ENCODE measurements at places on chromosomes 6 and 20.
A peak's percentile ranks its signal among the peaks of the same experiment; 100 is the strongest.

DNA sequence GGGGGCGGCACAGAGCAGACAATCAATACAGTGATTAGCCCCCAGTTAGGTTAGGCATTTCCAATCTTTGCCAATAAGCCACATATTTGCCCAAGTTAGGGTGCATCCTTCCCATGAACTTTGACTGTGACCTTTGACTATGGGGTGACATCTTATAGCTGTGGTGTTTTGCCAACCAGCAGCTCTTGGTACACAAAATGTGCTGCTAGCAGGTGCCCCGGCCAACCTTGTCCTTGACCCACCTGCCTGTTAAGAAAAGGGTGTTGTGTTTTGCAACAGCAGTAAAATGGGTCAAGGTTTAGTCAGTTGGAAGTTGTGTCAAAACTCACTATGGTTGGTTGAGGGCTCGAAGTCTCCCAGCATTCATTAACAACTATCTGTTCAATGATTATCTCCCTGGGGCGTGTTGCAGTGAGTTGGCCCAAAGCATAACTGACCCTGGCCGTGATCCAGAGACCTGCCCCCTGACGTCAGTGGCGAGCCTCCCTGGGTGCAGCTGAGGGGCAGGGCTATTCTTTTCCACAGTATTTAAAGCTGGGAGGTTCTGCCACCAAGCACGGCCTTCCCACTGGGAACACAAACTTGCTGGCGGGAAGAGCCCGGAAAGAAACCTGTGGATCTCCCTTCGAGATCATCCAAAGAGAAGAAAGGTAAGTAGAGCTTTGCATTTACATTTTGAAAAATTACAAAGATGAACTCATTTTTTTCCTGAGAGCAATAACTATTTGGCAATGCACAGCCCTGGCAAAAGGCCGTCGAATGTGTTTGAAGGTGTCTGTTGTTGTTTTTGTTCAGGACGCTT, at the start of gene PCK1:
Gene PCK1 (plus strand): TSS at position 557 of the 802 bp plus-strand sequence. CDS start 302 bp downstream, outside the sequence.
- DNase-seq, result peak; percentile 43

DNA sequence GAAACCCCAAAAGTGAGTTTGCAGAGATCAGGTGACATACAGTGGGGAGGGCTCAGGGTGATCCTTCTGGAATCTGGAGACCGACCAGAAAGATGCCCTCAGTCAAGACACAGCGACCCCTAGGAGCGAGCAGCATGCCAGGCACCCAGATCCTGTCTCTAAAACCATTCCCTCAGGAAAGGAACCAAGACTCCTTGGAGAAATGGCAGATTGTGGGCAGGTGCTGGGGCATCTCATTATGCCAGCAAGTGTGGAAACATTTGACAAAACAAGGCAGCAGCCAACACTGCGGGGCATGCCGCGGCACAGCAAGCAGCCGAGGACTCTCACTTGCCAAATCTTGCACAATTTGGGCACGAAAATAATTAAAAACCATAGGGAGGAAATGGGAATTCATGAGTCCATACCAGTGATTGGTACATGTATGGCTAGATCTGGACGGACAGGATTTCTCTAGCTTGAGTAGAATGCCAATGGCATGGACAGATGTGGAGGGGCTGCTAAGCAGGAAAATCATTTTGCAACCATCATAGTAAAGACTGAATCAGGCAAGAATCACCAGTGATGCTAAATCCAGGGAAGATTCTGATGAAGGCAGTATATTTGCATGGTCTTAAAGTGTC, 76.9 kb downstream of the GINS1 start:
- no peak for DNase-seq

GRCh38 chr20:4665591-4665990, 56.1 kb upstream of the PRND start:
- DNase-seq, result no peak

DNA sequence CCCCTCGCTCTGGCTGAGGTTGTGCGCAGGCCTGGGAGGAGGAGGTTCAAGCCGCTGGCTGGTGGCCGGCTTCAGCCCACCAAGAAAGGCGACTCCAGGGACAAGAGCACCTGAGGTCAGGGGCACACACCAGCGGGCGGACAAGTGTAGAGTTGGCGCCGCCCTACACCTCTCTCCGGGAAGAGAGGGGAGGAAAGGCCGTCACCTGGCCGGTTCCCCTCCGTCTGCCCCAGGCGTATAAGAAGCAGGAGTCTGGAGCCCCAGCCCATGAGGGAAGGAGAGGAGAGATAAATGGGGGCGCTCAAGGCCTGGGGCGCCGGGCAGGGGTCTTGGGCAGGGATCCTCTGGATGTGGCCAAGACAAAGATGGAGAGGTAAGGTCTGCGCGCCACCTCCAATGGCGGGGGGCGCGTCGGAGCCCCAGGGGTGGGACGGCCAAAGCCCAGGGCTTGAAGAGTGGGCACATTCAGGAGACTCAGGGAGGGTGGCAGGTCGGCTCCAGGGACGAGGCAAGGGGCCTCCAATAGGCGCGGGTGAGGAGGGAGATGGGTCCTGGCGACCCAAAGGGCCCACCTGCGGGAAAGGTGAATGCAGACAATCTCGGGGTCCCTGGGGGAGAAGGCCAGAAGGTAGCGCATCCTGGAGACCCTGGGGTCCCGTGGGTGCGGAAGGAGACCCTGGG, 826 bp downstream of the RIMS4 start:
- no peak for DNase-seq

GRCh38 chr6:111651185-111652034, 45.7 kb upstream of the TRAF3IP2 start:
- no peak for DNase-seq

DNA sequence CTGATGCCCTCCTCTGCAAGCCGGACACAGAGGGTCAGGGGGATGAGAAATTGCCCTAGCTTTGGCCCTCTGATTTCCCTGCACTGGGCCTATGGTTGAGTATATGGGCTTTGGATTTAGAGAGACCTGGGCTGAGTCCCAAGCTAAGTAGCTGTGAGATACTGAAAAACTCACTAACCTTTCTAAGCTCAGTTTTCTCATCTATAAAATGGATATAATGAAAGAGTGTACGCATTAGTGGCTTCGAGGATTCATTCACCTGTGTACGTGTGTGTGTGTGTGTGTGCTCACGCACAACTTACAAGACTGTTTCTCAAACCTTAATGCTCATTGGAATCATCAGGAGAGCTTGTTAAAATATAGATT, 12.7 kb upstream of the RBPJL start:
- no peak for DNase-seq

GRCh38 chr6:141464490-141464889, 668.2 kb upstream of the GJE1 start:
- peak; percentile 67 for DNase-seq

- no peak for DNase-seq
These were observed at the start of gene SPO11 for GRCh38 chr20:57329608-57330221. TSS of gene SPO11 (plus strand) at chr20:57329803. CDS start at chr20:57329868, 65 bp downstream.

- DNase-seq, result no peak
These were observed 630.8 kb upstream of the IMPG1 start for GRCh38 chr6:76703285-76703684.

- peak; percentile 24 for DNase-seq
These were observed 108.3 kb downstream of the TNFAIP3 start for GRCh38 chr6:137975188-137975940.

GRCh38 chr6:42118162-42119001, 24.0 kb downstream of the C6orf132 start:
- DNase-seq, result peak; percentile 91

DNA sequence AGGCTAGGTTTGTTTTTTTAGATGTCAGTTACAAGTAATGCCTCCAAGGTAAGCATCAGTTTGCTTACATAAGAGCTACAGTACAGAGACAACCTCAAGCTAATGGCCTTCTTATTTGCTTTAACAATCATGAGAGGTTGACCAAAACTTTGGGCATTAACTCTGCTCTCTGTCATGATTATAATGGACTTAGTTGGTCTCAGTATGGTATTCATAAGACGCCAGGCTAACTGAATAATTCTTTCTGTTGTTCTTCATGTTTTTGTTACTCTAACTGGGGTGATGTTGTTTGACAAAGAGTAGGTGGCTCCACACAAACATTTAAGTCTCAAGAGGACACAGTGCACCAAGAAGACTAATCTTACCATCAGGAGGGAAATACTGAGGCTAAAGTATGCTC, 9.8 kb downstream of the CST9 start:
- no peak for DNase-seq

GRCh38 chr6:16736856-16737775, 24.1 kb downstream of the ATXN1 start:
- DNase-seq, result peak; percentile 30

DNA sequence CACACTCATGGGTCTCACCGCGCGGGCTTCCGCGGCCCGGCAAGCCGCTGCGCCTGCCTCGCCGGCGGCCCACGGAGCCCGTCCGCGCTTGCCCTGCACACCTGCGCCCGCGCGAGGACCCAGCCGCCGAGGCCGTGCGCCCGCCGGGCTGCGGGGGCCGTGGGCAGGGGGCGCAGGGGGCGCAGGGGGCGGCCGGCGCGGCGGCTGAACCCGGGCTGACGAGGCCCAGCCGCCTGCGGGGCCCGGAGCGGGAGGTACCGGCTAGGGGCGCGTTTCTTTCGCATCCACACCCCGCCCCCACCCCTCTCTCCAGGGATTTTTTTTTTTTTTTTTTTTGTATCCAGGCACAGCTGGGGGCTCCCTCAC, 43.8 kb upstream of the OSTM1 start:
- DNase-seq, result no peak

DNA sequence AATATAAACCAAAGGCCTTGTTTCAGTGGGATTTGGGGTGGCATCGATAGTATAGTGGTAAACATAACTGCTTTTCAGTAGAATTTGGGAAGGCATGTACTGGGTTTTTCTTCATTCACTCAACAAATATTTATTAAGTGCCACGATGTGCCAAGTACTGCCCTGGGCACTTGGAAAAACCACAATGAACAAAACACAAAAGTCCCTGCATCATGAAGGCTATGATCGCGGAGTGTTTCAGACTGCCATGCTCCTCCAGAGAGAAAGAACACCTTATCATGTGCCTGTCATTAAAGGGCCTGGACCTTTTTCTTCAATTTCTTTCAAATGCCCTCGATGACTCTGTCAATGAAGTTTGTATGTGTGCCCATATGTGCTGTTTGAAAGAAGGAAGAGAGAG, 59.2 kb upstream of the CEP85L start:
- DNase-seq, result no peak

- no peak for DNase-seq
These were observed 103.5 kb upstream of the HIVEP1 start for GRCh38 chr6:11908436-11909105.

DNA sequence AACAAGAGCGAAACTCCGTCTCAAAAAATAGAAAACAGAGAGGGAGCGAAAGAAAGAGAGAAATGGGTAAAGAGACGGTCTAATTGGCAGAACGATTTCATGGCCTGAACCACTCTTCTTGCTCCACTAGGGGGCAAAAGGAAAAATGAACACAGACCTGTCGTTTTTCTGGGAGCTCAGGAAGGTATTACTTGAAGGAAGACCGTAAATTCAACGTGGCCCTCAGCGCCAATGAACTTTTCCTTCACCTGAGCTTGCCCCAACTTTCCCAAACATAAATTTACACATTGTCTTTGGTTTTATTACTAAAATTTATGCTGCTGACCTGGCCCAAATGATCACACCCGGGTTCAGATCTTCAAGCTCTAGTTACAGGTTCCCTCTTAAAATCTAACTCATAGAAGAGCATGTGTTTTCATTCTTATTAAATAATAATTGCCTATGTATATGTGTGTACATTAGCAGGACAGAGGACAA, 67.3 kb downstream of the ATP9A start:
- peak; percentile 70 for DNase-seq
